Ovary (tissue), 10 donors: ENCODE measurements at places on chromosomes 6 and 20.
A peak's percentile ranks its signal among the peaks of the same experiment; 100 is the strongest.

- no peak for DNase-seq
These were observed 100.8 kb downstream of the FAM217A start for GRCh38 chr6:3977875-3978711.

DNA sequence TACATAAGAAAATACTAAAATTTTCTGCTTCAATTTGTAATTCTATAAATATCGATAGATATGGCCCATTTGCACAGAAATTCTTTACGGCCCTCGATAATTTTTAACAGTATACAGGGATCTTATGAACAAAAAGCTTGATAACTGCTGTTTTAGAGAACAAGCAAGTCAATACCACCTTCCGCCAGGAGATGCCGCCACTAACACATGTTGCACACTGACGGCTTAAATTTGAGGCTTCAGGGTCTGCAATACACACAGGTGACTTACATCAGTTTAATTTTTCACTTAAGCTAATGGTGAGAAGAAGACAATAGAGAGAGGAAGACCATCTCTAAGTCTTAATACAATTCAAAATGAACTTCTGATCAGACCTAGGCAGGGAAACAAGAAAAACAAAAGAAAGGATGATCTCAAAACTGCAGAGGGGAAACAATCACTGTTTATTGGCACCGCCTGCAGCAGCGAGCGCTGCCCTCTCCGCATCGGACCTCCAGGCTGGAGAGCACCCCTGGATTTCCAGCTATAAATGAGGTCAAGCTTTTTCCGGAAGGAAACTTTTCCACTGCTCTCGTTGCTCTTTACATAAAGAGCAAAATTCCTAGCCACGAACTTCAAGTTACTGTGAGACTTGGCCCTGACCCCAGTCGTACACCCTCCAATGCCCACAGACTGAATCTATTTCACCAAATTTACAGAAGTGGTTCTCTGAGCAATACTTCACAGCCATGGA, 53.9 kb downstream of the OTOR start:
- DNase-seq: peak; percentile 75

DNA sequence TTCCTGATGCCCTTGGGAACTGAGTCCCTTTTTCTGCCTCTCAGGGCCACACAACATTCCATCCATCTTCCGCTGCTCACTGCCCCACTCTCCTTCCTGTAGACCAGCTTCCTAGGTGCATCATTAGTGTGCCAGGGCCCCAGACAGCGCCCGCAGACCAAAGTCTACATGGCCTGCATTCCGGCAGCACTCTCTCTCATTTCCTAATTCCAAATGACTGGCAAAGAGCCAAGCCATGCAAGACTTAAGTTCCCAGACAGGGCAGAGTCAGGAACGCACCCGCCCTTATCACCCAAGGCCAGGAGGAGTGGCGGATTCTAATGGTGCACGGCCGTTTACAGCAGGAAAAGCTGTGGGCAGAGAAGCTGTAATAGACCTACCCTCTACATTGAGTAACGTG, 159.8 kb upstream of the ARID1B start:
- DNase-seq: peak; percentile 39

DNA sequence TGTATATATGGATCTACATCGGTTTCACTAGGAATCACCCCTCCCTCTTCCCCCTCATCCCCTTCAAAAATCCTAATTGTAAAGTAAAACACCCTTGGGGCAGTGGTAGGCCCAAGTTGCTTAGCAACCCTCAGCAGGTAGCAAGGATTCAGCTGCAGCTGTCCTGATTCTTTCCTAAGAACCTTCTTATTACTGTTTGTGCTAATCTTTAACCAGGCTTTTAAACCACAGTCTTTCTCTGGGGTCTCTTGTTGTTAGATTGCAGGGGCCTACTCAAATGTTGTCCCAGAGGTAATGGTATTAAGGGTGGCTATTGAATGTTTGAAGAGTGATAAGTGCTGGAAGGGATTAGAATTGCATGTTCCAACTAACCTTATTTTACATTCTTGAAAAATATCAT, 46.4 kb downstream of the PRL start:
- DNase-seq: no peak

DNA sequence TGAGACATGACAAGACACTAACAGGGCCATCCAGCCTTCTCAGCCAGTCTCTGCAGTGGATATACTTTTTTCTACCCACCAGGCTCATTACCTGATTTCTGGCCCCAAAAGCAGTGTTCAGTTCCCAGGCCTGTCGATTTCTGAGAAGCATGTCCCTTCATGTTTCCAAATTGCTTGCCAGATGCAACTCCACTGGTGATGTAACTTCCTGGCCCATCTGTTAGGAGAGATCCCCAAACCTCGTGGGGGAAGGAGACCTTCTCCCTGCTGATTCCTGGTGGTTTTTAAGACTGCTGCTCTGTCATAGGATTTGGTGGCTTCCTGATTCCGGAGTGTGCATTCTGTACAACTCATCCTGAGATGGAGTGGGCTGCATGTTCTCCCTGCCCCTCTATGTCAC, 31.6 kb upstream of the MRPS10 start:
- DNase-seq: no peak

GRCh38 chr6:57195457-57195856, 23.3 kb downstream of the BAG2 start:
- DNase-seq: no peak

GRCh38 chr20:8145246-8146168, 13.4 kb downstream of the PLCB1 start:
- DNase-seq: no peak

DNA sequence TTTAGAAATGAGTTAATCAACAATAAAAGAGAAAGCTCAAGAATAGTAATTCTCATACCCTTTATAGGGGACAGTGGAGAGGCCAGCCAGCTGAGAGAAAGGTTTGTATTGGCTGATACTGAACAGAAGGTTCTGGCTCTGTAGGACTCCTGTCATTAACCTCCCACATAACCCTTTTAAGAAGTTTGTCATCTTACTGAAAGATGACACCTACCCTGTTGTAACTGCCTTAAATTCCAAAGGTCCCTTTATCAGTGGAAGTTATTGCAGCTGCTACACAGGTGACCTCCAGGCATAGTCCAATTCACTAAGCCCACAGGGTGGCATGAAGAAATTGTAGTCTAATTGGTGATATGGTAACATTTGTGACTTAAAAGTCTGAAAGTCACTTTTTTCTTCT, 790.1 kb downstream of the TENT5A start:
- DNase-seq: no peak

DNA sequence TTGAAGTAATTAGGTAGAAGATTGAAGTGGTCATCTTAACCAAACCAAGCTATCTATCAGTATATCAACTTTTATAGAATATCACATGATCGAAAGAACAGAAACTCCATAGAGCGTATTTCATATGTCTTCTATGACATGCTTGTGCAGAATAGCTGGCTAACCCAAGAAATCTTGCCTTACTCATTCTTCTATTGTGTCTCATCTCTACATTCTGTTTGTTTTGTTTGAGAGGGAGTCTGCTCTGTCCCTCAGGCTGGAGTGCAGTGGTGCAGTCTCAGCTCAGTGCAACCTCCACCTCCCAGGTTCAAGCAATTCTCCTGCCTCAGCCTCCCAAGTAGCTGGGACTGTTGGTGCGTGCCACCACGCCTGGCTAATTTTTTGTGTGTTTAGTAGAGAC, 10.6 kb downstream of the TAB2 start:
- DNase-seq: no peak

GRCh38 chr20:60221593-60221992, 263.4 kb downstream of the CDH26 start:
- DNase-seq: no peak

DNA sequence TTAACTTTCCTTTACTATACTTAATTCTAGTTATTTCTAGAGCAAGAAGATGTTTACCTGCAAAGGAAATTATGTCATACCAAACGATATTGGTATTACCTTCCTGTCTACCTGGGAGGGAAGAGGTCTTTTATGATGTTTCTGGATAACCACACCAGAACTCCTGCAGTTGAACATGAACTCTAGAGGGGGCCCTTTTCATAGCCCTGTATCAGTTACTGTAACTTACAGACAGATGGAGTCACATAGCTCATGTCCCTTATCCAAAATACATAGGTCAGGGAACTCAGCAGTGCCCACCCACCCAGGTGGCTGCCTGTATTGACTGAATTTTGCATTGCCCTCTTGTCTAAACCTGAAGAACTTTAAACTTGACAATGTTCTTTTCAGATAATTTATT, 35.1 kb upstream of the MYL9 start:
- DNase-seq: no peak

- no peak for DNase-seq
These were observed 735.0 kb downstream of the EPHA7 start for GRCh38 chr6:92684386-92684785.

DNA sequence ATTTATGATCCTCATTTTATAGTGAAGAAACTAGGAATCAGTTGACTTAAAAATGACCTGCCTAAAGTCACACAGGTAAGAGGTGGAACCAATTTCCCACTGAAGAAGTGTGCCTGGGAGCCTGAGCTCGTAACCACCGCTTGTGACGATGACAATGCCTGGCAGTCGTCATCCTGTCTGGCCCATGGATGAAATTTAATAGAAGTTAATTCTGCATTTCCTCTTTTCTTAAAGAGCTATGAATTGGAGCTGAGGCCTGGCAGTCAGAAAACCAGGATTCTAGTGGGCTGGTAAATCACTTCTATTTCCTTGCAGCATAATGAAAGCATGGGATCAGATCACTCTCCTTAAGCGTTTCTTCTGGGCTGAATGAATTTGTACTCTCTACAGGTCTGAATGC, 200.0 kb upstream of the SGK1 start:
- no peak for DNase-seq

- DNase-seq: no peak
These were observed 37.4 kb upstream of the TBXT start for GRCh38 chr6:166204852-166205650.

DNA sequence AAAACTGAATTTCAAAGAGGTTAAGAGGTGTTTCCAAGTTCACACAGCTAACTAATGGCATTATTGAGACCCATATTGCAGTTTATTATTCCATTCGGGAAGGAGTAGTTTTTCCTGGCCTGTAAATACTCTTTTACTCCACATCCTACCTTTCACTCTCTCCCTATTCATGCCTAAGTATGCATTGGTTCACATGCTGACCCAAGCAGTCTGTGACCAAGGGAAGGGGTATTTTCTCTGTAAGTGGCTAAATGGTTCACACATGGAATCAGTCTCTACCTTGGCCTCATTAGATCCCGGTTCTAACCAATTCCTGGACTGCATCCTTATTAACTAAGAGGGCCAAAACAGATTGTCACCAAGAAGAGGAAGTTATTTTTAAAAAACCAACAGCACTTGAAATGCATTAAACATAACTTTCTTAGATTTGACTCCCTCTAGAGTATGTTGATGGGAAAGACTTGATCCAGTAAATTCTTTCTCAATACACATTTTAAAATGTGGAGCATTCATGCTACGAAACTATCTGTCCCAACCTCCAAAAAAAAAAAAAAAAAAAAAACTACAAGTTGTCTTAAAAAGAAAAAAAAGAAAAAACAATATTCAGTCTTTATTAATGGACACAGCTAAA, 17.8 kb upstream of the RSPO3 start:
- DNase-seq: no peak

DNA sequence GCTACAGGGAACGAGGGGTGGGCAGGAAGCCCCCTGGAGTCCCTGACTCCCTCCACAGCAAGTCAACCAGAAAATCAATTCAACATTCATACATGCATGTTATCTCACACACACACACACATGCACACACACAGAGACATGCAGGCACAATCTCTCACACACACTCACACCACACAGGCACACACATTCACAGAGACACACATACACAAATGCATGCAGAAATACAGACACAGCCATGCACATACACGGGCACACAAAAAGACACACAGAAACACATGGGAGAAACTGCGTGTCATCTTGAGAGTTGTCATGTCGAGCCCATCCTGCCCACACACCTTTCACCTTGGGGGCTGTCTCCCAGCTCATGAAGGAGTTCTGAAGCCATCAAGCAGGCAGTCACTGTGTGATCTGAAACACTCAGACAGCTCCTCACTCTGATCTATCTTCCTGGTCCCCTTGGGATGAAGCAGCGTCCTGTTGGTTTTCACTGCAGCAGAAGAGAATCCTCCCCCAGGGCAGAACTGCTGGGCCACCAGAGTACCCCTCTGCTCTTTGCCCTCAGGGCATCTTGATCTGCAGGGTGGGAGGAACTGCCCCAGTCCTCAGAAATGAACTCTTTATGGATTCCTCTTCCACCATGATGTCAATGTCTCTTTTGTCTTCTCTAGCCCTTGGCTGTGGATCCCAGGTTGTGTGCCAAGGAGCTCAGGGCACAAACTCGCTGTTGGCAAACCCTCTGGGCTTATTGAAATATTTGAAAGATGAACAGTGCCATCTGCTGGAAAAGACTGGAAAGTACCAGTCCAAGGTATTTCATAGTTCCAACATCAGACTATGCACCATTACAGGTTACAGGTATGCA, 8.8 kb downstream of the RAET1L start:
- no peak for DNase-seq

DNA sequence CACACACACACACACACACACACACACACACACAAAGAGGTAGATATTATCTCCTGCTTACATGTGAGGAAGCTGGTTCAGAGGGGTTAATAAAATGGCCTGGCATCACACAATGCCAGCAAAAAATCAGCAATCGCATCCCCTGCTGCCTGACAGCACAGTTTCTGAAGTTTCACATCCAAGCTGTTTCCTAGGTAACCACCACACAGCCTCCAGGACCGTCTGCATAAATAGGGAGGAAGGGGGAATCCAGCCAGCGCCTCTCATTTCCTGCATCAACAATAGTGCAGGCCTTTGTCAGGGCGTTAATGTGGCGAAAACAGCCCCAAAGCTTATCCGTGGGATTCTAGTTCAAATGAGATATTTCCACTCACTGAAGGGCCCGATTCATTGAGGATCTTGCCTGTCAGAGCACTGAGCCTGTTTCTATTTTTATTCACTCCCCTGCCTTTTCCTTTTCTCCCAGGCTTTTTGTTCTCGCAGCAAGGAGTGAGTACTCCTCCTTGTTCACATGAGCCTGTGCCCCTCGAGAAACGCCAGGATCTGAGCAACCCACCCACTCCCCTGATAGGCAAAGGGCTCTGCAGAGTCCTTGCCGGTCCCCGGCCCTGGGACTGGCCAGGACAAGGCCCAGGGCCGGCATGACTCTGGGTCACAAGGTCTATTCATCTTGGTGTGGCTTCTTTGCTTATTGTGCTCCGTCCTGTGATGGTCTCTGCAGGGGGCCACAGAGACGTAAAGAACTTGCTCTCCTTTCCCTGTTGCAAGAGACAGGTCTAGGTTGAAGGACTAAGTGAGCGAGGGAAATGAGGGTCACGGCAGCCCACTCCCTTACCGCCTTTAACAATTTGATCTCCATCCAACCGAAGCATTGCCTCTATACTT, 32.7 kb downstream of the TUBB2B start:
- no peak for DNase-seq

DNA sequence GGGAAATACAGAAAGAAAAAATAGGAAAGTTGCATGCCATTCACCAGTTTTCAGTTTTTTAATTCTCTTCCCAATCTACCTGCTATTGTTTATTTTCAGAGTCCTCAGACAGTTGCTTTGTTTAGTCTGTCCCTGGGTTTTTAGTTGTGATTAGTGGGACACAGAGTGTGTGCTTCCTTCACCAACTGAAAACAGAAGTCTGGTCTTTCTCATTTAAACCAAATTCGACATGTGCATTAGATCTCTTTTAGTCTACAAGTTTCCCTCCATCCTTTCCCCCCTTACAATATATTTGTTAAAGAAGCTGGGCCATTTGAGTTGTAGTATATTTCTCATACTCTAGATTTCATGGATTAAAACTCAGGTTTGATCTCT, 58.7 kb upstream of the STMND1 start:
- DNase-seq: no peak
